ENCODE measurements at places on chromosomes 2 and 18.

GRCh38 chr18:64244571-64244970 lies 95.7 kb upstream of the LINC00305 start:
- no peak for DNase-seq

DNA sequence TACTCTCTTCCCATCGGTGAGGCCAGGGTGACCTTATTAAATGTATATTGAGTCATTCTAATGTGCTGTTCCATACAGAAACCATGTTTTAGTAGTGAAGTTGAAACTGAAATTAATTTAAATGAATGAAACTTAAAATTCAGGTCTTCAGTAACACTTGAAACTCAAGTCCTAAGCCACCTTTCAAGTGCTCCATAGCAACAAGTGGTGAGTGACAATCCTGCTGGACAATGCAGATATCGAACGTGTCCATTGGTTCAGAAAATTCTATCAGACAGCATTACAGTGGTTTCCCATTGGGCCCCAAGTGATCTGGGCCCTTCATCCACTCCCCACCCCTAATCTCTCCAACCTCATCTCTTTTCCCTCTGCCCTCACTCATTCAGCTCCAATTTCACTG lies 48.7 kb downstream of the HNMT start:
- DNase-seq = no peak

DNA sequence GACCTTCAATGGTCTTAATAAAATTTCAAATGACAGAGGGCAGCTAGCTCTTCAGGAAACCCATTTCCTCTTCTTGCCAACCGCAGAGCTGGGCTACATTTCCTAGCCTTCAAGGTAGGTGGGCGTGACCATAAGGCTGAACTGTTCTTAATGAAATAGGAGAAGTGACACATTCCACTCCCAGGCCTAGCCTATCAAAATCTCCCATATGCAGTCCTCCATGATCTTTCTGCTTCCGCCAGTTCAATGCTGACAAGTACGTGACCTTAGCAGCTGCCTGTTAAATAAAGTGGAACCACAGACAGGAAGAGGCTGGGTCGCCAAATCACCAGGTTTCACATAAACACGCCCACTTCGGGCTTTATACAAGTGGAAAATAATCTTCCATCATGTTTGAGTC lies 13.2 kb downstream of the SERPINE2 start:
- no peak for DNase-seq

- DNase-seq = no peak
Measured at GRCh38 chr2:177983183-177983788, 89.3 kb downstream of the PDE11A start.

DNA sequence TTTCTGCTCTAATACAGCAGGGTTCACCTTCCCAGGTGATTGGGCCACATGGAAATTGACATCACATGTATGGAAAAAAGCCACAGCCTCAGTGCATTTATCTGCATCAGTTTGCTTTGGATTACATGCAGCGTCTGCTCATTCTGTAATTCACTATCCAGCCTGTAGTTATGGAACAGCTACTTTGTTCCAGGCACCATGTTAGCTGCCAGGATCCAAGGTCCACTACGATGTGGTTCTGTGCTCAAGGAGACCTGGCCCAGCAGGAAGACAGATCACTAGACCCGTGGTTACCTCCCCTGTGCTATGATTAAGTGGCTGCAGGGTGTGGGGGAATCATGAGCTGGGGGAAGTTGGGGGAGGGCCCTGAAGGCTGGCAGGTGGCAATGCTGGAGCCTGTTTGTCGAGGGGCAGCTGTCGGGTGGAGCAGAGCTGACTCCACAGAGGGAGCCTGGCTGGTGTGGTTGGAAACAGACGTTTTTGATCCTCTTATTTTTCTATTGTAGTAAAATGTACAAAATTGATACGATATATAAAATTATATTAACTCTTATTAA lies 58.6 kb downstream of the TSHZ1 start:
- DNase-seq = no peak

- peak; percentile 82 for DNase-seq
Measured at GRCh38 chr2:231707625-231707926, 749 bp upstream of the PTMA start.

DNA sequence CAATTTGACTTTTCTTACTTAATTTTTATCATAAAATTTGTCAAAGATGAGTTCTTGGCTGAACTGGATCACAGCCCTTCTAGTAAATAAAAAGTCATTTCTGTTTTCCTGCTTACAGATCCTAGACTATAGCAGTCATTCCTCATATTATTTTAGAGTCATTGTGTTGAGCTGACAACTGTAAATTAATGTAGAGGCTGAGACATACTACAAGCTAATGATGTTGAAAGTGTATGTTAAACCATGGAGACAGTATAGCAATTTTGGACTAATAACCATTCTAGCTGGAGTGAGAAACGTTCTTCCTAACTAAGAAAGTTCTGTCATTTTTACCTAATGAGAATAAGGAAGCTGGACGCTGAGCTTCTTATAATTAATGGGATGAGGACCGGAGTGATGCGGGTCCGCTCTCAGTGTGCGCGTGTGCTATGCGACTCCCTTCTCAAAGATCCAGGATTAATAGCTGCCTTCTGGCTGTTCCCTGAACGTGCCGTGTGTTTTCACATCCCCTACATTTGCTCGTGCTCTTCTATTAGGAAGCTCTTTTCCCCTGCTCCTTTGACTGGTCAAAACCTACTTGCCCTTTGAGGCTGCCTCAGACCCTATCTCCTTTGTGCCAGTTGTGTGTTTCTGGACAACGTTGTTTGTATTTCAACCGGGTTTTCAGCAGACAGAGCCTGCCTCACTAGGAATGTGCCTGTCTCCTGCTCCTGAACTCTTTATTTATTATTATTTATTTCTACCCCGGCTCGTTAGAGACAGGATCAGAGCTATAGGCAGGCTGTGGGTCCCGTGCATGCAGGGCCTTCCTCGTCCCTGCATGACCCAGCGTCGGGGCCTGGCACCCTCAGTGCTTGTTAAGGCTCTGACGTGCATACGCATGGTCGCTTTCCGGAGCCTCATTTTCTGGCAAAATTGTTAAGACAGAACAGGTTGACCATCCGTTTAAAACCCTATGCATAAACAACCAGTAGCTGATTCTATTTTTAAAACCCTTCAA lies 182.6 kb downstream of the DCDC2C start:
- no peak for DNase-seq

DNA sequence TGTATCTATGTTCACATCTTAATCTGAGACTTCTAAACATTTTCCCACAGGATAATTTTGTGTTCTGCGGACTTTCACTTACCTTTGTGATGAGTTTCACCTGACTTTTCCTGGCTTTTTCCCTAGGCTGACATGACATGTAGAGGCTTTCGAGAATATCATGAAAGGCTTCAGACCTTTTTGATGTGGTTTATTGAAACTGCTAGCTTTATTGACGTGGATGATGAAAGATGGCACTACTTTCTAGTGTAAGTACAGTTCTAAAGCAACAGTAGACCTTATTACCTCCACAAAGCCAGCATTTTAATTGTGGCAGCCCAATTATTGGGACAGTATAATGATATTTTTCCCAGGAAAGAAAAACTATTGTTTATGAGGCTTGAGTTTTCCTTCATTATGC lies 34.1 kb upstream of the METAP1D start:
- DNase-seq = no peak

GRCh38 chr2:79414690-79415089 lies 98.2 kb upstream of the CTNNA2 start:
- no peak for DNase-seq

- DNase-seq = no peak
Measured at GRCh38 chr2:18871430-18871829, 282.1 kb upstream of the NT5C1B start.

DNA sequence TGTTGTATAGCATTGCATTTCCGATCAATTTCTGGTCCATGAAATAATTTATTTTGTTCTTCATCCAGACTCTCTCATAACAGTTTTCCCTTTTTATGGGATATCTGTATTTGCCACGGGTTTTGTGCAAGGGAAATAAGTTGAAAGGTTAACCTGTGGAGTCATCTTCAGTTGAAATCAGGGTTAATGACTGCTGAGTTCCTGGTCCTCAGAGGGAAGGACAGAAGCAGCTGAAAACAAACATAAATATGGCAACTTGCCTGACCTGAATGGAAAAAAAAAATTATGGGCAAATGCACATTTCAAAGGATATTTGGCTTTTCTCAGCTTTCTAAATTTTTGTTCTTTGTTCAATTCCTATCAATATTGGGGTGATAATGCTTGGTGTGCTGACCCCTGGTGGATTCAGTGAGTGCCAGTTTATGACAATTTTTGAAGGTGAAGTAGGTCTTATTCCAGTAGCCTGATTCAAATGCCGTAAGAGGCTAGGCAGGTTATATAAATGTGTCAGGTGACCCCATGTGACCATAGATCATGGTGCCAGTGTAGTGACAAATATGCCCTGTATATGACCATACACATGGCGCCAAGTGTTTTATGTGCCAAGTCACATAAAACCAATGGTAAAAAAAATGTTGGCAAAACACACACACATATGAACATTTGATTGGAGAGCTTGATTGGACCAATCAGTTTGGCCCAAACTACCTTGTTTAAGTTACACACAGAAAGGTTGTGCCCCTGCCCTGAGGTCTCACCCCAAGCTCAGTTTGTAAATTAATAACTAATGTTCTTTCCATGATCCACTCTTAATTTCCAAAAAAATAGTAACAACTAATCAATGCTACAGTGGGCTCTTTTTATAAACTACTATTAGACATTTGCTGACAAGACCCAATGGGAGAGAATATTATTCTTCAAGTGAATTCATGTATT lies 47.6 kb upstream of the FAM124B start:
- DNase-seq = no peak

DNA sequence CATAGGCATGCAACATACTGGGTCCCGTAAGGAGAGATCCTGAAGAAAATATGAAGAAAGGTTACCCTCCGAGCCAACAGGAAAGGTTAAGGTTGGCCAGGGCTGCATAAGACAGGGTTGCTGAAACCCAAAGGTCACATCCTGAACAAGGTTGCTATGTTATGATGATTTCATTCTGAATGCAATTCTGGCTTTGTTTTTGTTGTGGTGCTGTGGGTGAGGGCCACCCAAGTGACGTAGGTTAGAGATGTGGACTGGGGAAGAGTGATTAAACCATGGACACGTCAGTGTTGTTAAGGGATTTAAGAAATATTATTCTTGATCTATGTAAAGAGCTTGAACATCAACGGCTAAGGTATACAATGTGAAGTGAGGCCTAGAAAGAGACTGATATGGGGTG lies 60.0 kb downstream of the ZEB2 start:
- no peak for DNase-seq

DNA sequence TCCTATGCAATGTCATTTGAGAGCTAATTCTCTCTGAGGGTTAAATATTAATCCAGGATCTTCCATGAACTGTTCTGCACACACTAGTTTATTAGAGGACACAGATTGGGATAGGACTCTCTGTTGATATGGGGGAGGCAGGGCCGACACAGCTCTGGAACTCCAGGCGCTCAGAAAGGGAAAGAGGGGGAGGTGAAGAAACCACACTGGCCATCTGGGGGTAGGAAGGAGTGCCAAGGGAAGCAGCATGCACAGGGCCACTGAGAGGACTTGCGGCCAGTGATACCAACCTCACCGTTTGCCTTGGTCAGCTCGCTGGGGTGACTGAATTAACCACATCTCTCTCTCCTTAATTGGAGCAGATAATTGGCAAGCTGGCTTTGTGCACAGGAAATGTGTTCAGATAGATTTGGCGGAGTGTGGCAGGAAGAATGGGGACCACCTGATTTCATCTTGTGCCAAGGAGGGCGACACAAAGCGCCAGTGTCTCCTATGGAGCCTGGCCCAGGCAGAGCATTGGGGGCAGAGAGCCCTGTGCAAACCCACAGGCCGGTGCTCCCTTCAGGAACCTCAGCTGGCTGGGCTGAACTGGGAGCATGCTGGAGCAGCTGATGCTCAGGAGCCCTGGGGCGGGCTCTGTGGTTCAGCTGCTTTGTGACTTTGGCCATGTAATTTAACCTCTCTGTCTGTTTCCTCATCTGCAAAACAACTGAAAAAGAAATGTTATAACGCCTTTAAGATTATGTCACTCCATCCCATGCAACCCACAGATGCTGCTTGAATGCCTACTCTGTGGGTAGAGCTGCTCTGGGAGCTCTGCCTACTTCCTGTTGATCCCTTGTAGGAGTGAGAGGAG lies 114.7 kb upstream of the STON1 start:
- DNase-seq = no peak

GRCh38 chr2:120395221-120396012 lies 49.5 kb downstream of the INHBB start:
- no peak for DNase-seq

GRCh38 chr2:122748552-122749011 lies 993.1 kb downstream of the TSN start:
- no peak for DNase-seq

DNA sequence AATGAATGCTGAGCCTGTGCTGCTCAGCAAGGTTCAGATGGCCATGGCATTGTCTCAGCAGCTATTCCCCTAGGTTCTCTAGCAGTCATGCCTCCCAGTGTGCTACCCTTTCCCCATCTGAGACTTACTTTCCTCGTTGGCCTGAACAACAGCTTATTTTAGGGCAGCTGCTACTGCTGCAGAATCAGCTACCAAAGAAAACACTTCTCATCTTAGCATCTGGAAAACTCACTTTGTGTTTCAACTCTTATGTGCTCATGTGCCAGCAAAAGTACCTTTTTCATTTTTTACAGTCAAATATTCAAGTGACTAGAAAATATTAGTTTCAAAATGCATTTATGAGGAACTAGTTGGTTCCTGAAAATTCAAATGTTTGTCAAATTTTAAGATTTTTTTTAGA lies 60.4 kb upstream of the ZNF397 start:
- DNase-seq = no peak

GRCh38 chr2:25981596-25982272 lies 563 bp downstream of the KIF3C start:
- no peak for DNase-seq

- no peak for DNase-seq
Measured at GRCh38 chr2:54638103-54638502, 85.4 kb upstream of the EML6 start.

- no peak for DNase-seq
Measured at GRCh38 chr18:49098386-49098785, 147.6 kb upstream of the SMAD7 start.

GRCh38 chr18:68406761-68407160 lies 308.1 kb downstream of the TMX3 start:
- DNase-seq = no peak

- no peak for DNase-seq
Measured at GRCh38 chr2:231182513-231182899, 15.9 kb upstream of the ARMC9 start.

DNA sequence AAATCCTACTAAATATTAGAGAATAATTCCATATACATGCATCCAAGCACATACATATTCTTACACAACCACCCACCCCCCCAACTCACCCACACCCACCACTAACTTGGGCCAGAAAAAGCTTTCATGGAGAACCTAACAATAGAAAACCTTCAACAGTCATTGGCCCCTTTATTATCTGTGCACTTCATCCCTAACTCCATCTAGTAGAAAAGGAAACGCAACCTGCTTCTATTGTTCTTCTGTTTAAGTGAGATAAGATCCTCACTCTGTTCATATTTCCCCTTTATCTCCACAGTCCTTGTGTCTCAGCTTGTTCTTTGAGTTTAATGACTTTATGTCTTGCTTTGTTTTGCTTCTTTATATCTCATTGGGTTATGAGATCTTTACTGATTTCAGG lies 1740.2 kb upstream of the CELF4 start:
- DNase-seq = no peak

GRCh38 chr2:76307495-76307894 lies 596.8 kb upstream of the GCFC2 start:
- no peak for DNase-seq

GRCh38 chr2:85430752-85431569 lies 12.4 kb downstream of the SH2D6 start:
- no peak for DNase-seq

All from cortex of kidney (tissue), 1 donor.